Liver (tissue), 10 donors: ENCODE measurements at places on chromosomes 4 and X. TPM values are rescaled to one million over a fixed set of nuclear protein-coding genes. Genes with fewer than 3 reads are reported as not detected.

MAGEB2 gene
- total RNA-seq, result not detected

- no peak overlapping the region for H3K27ac ChIP-seq
- H3K4me3 ChIP-seq, result no peak overlapping the region
- no peaks in the 10 kb centered on the region for H3K36me3 ChIP-seq
- peaks cover 2% of the 10 kb centered on the region for H3K4me1 ChIP-seq
These were observed 4.9 kb upstream of the TLR8 start for GRCh38 chrX:12901486-12901885.

SPANXC gene
- not detected for total RNA-seq

GRCh38 chrX:148806145-148806870 is 305.9 kb downstream of the AFF2 start:
- no peaks in the 10 kb centered on the region for H3K27me3 ChIP-seq
- no peaks in the 10 kb centered on the region for H3K36me3 ChIP-seq
- DNase-seq, result no peak
- H3K4me3 ChIP-seq, result no peak overlapping the region

MID1 gene
- 7.9 TPM for total RNA-seq

- H3K36me3 ChIP-seq, result no peaks in the 10 kb centered on the region
- H3K4me1 ChIP-seq, result no peaks in the 10 kb centered on the region
- no peaks in the 10 kb centered on the region for H3K27me3 ChIP-seq
- H3K27ac ChIP-seq, result no peak overlapping the region
- H3K4me3 ChIP-seq, result no peak overlapping the region
These were observed 371.2 kb downstream of the SPRY1 start for GRCh38 chr4:123767806-123768205.

KIT gene
- 1.0 TPM for total RNA-seq

DNA sequence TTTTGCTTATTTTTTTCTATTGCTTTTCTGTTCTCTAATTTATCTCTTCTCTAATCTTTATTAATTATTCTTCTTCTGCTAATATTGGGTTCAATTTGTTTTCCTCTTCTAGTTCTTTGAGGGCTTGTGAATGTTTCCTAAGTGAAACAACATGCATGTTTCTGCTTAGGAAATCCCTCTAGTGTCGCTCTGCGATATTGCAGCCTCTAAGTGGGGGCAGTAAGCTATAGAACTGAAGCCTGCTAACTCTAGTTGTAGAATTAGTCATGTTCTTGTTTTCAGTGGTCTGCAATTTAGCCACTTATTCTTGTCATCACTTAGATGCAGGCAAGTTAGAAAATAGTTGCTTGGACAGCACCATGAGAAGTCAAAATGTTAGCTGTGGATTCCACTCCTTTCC is 222.6 kb downstream of the SPIN4 start:
- peaks cover 4% of the 10 kb centered on the region for H3K27me3 ChIP-seq
- no peaks in the 10 kb centered on the region for H3K36me3 ChIP-seq

- no peak overlapping the region for H3K27ac ChIP-seq
- no peak for DNase-seq
- H3K36me3 ChIP-seq, result no peaks in the 10 kb centered on the region
- H3K4me3 ChIP-seq, result no peak overlapping the region
- no peaks in the 10 kb centered on the region for H3K4me1 ChIP-seq
- no peaks in the 10 kb centered on the region for H3K27me3 ChIP-seq
These were observed 155.1 kb downstream of the ZNF518B start for GRCh38 chr4:10302096-10302495.

POU4F2 gene
- total RNA-seq, result not detected

GRCh38 chr4:793093-793861 is 32.7 kb downstream of the CPLX1 start:
- peaks cover 30% of the 10 kb centered on the region for H3K4me1 ChIP-seq
- H3K4me3 ChIP-seq, result no peak overlapping the region
- no peak overlapping the region for H3K27ac ChIP-seq
- DNase-seq, result no peak

DNA sequence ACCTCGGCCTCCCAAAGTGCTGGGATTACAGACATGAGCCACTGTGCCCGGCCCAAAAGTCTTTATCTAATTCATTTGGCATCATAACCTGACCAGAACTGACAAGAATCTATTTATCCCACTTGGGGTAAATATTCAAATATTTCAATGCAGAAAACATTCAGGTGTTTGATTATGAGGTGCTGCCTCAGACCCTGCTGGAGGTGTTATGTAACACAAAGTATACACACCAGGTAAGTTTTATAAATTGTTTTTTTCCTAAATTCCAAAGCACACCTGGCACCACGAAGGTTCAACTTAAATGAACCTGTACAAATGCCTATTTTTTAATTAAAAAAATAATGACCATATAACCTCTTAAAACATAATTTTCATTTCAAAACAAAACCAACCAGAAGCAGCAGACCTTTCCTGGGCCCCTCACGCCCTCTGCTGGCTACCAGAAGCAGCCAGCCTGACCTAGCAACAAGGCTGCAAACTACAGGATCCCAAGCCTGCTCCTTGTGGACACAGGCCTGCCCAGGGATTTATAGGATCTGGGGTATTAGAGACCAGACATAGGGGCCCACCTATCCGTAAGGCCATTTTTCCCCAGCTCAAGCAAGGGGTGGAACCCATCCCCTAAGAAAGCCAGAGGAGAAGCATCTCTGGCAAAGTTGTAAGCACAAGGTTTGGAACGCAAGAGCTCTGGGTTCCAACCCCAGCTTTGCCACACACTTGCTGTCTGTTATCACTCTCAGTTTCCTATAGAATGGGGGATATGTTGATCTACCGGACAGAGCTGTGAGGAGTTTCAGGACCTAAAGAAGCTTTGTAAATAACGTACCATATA is 11.7 kb downstream of the OTUD5 start:
- no peak overlapping the region for H3K4me3 ChIP-seq
- no peaks in the 10 kb centered on the region for H3K36me3 ChIP-seq
- H3K27ac ChIP-seq, result no peak overlapping the region
- DNase-seq, result peak; percentile 63
- no peaks in the 10 kb centered on the region for H3K27me3 ChIP-seq

GRCh38 chr4:137768196-137768595 is 235.9 kb upstream of the PCDH18 start:
- no peak overlapping the region for H3K27ac ChIP-seq
- H3K4me3 ChIP-seq, result no peak overlapping the region
- no peak for DNase-seq

GRCh38 chr4:101221294-101221693 is 126.0 kb downstream of the PPP3CA start:
- H3K27me3 ChIP-seq, result no peaks in the 10 kb centered on the region
- no peak overlapping the region for H3K27ac ChIP-seq
- no peak for DNase-seq
- no peak overlapping the region for H3K4me3 ChIP-seq

GRCh38 chr4:25184056-25184455 is 23.8 kb upstream of the SEPSECS start:
- DNase-seq, result no peak
- no peaks in the 10 kb centered on the region for H3K27me3 ChIP-seq
- H3K4me1 ChIP-seq, result no peaks in the 10 kb centered on the region
- no peak overlapping the region for H3K27ac ChIP-seq
- H3K4me3 ChIP-seq, result no peak overlapping the region
- H3K36me3 ChIP-seq, result no peaks in the 10 kb centered on the region

ITGB1BP2 gene
- total RNA-seq, result 1.1 TPM

DRD5 gene
- not detected for total RNA-seq

TMPRSS11A gene
- not detected for total RNA-seq

- no peaks in the 10 kb centered on the region for H3K4me1 ChIP-seq
- H3K27me3 ChIP-seq, result no peaks in the 10 kb centered on the region
- no peak overlapping the region for H3K27ac ChIP-seq
- DNase-seq, result no peak
- H3K36me3 ChIP-seq, result no peaks in the 10 kb centered on the region
- H3K4me3 ChIP-seq, result no peak overlapping the region
These were observed 95.4 kb downstream of the FUNDC1 start for GRCh38 chrX:44447214-44447613.

DNA sequence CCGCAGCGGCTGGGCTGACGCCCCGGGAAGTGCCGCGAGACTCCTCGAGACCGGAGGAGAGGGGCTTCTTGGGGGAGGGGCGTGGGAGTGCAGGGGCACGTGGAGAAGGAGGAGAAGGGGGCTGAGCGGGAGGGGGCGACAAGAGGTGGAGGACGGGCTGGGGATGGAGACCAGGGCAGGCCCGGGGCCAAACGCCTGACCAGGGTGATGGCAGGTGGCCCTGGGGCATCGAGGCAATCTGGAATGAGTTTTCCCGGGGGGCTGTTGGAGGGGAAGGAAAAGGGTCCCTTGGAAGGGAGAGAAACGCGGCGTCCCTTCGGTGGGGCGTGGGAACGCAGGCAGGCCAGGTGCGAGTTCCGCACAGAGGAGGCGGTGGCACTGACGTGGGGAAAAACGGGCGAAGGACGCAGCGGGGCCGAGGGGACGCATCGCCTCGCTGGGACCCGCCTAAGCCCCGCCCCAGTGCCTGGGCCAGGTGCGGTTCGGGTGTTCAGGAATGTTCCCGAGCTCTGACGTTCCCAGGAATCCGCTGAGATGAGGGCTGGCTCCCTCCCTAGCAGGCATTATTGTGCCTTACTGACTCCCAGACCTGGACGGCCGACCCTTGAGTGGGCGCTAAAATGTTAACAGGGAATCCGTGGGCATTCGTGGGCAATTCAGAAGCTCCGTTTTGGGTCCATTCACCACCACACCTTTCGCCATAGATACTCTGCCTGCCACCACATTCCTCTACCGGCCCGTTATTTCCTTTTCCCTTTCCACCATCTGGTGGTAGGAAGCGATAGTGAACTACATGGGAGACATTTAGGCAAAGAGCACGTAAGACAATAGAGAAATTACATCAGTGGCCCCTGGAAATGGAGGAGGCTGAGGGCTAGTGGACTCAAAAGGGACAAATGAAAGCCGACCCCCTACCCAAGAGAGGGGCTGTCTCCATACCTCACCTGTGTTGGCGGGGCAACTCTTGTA is 795 bp upstream of the SH3KBP1 start:
- DNase-seq, result peak; percentile 38
- peaks cover 3% of the 10 kb centered on the region for H3K4me1 ChIP-seq
- H3K4me3 ChIP-seq, result peak overlapping the region; percentile 79

DNA sequence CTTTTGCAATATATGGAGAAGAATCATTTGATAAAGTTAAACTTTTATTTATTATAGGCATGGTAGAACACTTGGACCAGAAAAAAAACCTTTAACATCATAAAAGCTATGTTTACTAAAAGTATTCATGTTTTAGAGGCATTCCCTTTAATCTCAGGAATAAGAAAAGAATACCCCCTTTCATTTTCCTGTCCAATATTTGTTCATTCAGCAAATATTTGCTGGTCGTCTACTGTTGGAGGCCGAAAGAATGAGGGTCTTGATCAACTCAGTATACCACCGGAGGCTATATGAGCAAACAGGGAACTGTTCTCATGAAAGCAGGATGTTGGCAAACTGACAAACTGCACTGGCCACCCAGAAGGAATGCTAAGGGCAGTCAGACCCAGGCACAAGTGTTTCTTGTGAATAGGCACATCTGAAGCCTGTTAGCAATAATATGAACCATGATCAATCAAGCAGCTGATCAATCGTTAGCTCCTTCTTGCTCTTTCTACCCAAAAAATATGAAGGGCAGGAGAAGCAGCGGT is 480.8 kb upstream of the FAT1 start:
- no peak overlapping the region for H3K27ac ChIP-seq
- DNase-seq, result no peak
- H3K4me1 ChIP-seq, result no peaks in the 10 kb centered on the region

KCNE5 gene
- 0.33 TPM for total RNA-seq

SHOX gene
- total RNA-seq, result not detected

GRCh38 chr4:159823743-159824142 is 720.9 kb downstream of the RAPGEF2 start:
- no peak for DNase-seq
- H3K36me3 ChIP-seq, result no peaks in the 10 kb centered on the region
- no peak overlapping the region for H3K27ac ChIP-seq
- H3K27me3 ChIP-seq, result no peaks in the 10 kb centered on the region
- no peak overlapping the region for H3K4me3 ChIP-seq

- no peak overlapping the region for H3K4me3 ChIP-seq
- no peaks in the 10 kb centered on the region for H3K4me1 ChIP-seq
- H3K27me3 ChIP-seq, result no peaks in the 10 kb centered on the region
These were observed 184.0 kb downstream of the ARHGAP24 start for GRCh38 chr4:85658766-85659439.

DNA sequence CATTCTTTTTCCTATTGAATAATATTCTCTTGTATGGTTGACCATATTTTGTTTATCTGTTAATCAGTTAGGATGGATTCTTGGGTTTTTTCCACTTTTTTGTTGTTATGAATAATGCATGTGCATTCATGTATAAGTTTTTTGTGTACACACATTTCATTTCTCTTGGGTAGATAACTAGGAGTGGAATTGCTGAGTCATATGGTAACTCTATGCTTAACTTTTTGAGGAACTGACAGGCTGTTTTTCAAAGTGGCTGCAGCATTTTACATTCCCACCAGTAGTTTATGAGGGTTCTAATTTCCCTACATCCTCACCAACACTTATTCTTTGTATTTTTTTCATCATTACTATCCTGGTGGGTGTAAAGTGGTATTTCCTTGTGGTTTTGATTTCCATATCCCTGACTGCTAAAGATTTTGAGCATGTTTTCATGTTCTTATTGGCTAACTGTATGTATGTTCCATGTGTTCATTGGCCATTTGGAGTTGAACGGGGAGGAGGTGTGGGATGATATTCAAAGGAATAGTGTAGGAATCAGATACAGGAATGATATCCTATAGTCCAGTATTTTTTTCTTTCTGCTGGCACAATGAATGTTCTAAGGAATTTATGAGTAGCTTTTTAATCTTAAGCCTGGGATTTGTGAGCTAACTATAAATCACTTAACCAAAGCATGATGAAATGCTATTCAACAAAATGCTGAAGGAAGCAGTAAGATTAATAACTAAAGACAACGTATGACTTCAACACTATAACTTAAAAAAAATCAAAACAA is 114.3 kb downstream of the AMELX start:
- no peak overlapping the region for H3K4me3 ChIP-seq
- H3K27me3 ChIP-seq, result peaks cover 2% of the 10 kb centered on the region
- H3K27ac ChIP-seq, result no peak overlapping the region
- H3K4me1 ChIP-seq, result no peaks in the 10 kb centered on the region
- no peak for DNase-seq

DNA sequence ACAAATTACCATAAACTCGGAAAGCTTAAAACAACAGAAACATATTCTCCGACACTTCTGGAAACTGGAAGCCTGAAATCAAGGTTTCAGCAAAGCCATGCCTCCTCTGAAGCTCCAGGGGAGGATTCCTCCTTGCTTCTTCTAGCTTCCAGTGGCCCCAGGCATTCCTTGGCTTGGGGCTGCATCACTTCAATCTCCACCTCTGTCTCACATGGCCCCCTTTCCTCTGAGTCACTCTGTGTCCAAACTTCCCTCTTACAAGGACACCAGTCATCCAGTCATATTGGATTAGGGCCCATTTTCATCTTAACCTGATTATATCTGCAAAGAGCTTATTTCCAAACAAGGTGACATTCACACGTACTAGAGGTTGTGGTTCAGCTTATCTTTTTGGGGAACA is 17.3 kb downstream of the PARM1 start:
- no peaks in the 10 kb centered on the region for H3K36me3 ChIP-seq
- H3K27me3 ChIP-seq, result no peaks in the 10 kb centered on the region
- H3K27ac ChIP-seq, result no peak overlapping the region
- DNase-seq, result no peak
- no peaks in the 10 kb centered on the region for H3K4me1 ChIP-seq

GRCh38 chr4:72112514-72113156 is 80.8 kb downstream of the NPFFR2 start:
- no peaks in the 10 kb centered on the region for H3K36me3 ChIP-seq
- no peak for DNase-seq
- no peaks in the 10 kb centered on the region for H3K27me3 ChIP-seq
- no peak overlapping the region for H3K4me3 ChIP-seq

- DNase-seq, result no peak
- no peaks in the 10 kb centered on the region for H3K36me3 ChIP-seq
- no peaks in the 10 kb centered on the region for H3K27me3 ChIP-seq
- no peak overlapping the region for H3K27ac ChIP-seq
These were observed 66.9 kb upstream of the WDR17 start for GRCh38 chr4:175998782-175999181.

NLRP2B gene
- not detected for total RNA-seq
